Fibroblast of upper back skin (primary cell): ENCODE measurements at places on chromosomes 2 and 18.

- peak; percentile 16 for DNase-seq
Observed at GRCh38 chr2:133937669-133938068, 316.2 kb upstream of the MGAT5 start.

DNA sequence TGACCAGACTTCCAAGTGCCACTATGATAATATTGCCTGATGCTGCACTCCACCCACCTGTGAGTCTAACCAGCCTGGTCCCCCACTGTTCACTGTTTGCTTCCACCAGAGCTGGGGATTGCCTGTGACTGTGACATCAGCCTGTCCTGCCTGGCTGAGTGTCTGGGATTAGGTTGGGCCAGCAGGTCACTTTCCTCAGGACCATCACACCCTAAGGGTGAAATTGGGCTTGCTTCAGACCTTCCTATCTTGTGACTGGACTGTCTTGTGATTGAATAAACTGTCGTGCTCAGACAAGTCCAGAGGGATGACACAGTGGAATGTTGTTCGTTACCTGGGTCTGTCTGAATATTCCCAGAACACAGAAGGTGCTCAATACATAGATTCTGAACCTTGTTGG lies 87.4 kb upstream of the HK2 start:
- no peak for DNase-seq

- DNase-seq, result peak; percentile 76
Observed at GRCh38 chr2:40352041-40352702, 99.7 kb downstream of the SLC8A1 start.

GRCh38 chr2:120834206-120834605 lies 98.5 kb downstream of the GLI2 start:
- no peak for DNase-seq

DNA sequence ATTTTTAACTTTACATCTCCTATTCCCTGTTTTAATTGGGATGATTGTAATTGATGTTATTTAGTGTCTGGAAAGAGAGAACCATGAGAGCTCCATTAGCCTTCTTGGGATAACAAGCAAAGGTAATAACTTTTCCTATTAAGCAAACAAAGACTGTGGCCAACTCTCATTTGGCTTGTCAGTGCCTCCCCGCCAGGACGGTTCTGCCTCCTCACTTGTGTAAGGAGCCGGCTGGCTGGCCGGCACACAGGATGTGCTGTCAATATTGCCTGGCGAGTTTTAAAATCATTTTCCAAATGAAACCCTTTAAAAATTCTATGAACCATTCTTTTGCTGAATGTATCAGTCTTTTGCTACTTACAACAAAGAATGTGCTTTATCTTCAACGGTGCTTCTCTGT lies 898.3 kb downstream of the CPS1 start:
- DNase-seq, result no peak

DNA sequence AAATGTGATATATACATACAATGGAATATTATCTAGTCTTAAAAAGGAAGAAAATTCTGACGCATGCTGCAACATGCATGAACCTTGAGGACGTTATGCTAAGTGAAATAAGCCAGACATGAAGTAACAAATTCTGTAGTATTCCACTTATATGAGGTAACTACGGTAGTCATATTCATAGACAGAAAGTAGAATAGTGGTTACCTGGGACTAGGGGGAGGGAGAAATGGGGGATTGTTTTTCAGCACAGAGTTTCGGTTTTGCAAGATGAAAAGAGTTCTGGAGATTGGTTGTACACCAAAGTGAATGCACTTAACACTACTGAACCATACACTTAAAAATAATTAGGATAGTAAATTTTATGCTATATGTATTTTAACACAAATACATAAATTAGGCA lies 215.9 kb upstream of the FBXO11 start:
- no peak for DNase-seq

GRCh38 chr2:190062053-190062452 lies 476 bp downstream of the MSTN start:
- no peak for DNase-seq

- DNase-seq, result no peak
Observed at GRCh38 chr2:76120176-76120575, 409.5 kb upstream of the GCFC2 start.

- DNase-seq, result peak; percentile 42
Observed at GRCh38 chr2:241771286-241772062, 5.1 kb upstream of the GAL3ST2 start.

DNA sequence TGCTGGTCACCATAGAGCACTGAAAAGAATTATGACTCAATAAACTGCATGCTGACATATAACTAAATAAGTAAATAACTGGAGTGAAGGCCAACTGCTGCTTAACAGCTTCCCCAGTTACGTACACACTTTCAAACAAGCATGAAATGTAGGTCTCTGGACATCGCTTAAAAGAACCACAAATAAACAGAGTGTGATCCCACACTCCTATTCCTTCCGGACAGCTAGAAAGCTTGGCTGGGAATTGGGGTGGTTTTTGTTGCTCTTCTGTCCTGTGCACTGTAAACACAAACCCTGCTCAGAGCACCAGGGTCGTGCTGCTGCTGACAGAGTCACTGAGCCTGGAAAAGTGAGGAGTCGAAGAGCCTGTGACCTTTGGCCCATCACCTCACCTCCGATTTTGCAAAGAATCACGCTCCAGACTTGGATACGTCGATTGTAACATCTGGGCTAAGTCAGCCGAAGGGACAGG lies 162.7 kb upstream of the NT5C1B start:
- DNase-seq, result no peak

GRCh38 chr2:40428439-40428838 lies 23.5 kb downstream of the SLC8A1 start:
- no peak for DNase-seq

GRCh38 chr2:156864325-156864724 lies 393.2 kb upstream of the GALNT5 start:
- DNase-seq, result peak; percentile 50

GRCh38 chr2:166092889-166093288 lies 34.9 kb downstream of the SCN1A start:
- DNase-seq, result peak; percentile 40

GRCh38 chr18:63828656-63829055 lies 53.4 kb downstream of the SERPINB7 start:
- DNase-seq, result peak; percentile 49

DNA sequence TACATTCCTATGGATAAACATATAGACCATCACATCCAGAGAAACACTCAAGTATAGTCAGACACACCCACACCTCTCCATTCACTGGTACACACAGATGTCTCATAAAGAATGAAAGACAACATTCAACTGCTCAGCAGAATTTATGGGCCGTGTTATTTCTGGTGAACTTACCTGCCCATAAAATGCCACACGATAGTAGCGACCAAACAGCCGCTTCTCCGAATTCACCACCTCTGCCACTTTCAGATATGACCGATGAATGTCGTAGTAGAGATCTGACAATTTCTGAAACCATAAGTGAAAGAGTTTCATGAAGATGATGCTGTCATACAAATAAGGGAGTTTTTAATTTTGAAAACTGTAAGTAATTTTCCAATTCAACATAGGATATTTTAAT lies 70.7 kb upstream of the CCDC195 start:
- no peak for DNase-seq

DNA sequence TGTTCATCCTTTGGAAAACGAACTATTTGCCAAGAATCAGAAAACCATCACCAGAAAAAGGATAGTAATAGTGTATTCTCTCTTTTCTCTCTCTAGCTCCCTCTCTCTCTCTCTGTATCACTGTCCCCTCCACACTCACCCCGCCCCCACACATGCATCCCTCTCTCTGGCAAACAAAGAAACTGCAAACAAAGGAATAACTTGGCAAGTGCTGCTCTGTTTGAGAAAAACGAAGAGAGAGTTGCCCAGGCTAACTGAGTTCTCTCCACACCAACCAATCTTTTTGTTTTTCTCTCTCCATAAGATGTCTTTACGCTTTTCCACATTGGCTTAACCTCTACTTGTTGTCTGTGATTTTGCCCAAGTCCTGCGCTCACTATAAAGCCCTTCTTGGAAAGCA lies 316.2 kb downstream of the EPHA4 start:
- DNase-seq, result no peak

GRCh38 chr2:211084352-211084751 lies 528.0 kb downstream of the CPS1 start:
- no peak for DNase-seq

- no peak for DNase-seq
Observed at GRCh38 chr18:35694808-35695207, 113.3 kb downstream of the GALNT1 start.

DNA sequence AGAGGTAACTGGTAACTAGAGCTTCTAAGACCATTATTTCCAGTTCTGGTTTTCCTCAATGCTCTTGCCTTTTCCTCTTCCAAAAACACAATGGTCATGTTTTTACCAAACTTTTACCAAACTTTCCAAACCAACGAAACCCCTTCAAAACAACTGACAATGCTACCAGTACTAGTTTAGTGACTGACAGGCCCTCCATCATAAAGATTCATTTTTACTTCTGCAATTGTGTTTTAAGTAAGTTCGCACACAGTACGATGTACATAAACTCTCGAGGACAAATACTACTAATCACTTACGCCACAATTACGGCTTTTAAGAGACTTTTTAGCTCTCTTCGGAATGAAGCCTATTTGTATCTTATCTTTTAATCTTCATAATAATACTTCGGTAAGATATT lies 900 bp downstream of the C18orf32 start:
- no peak for DNase-seq

DNA sequence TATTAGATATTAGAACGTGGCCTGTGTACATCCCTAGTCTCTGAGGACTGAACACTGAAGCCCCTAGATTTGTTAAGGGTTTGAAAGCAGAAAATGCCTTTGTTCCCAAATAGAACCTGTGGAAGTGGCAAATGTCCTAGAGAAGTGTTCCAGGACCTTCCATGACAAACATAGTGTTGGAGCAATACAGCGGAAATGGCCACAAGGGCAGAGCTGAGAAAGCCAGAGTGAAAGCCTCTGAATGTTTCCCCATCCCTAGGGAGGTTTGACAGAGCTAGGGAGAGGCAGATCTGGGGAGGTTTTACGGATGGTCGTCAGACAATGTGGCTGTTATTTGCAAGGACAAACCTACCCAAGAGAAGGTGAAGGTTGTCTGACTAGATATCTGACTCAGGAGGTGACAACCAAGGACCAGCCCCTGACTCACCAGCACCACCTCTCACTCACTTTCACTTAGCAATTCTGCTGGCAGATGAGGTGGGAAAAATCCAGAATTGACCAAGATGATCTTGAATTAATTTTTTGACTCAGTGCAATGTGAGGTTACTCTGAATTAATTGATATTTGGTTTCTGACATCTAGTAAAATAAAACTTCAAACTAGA lies 24.1 kb downstream of the RBM43 start:
- DNase-seq, result no peak

DNA sequence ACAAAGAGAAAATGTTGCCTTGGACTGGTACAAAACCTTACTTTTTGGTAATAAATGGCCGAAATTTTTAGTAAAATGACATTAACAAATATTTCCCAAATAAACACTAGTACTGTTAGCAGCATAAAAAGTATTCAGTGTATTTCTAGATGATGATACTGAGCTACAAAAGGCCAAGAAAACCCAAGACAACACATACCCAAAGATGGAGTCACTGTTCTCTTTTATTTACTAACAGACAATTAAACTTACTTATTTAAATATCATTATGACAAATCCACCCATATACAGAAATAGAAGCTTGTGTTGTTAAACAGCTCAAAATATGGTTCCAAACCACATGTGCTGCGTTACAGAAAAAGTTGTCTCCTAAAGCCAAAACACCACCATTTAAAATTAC lies 239.9 kb downstream of the ZEB2 start:
- no peak for DNase-seq

GRCh38 chr2:207487650-207488311 lies 42.0 kb upstream of the CREB1 start:
- DNase-seq, result peak; percentile 95

DNA sequence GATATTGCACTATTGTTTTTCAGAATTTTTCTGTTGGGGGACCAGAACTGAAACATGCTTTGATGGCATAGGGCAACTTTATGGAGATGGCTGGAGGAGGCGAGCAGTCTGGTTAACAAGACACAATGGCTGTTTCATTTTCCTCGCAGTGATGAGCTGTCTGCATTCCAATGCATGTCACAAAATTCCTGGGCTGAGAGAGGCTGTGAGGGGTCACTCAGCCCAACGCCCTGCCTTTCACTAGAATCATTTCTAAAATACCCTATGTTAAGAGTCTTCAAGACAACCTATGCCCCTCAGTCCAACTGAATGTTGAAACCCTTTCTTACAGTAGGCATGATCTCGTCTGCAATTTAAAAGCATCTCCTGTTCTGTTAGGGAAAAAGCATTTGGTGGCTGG lies 1090.0 kb downstream of the BCL11A start:
- no peak for DNase-seq

DNA sequence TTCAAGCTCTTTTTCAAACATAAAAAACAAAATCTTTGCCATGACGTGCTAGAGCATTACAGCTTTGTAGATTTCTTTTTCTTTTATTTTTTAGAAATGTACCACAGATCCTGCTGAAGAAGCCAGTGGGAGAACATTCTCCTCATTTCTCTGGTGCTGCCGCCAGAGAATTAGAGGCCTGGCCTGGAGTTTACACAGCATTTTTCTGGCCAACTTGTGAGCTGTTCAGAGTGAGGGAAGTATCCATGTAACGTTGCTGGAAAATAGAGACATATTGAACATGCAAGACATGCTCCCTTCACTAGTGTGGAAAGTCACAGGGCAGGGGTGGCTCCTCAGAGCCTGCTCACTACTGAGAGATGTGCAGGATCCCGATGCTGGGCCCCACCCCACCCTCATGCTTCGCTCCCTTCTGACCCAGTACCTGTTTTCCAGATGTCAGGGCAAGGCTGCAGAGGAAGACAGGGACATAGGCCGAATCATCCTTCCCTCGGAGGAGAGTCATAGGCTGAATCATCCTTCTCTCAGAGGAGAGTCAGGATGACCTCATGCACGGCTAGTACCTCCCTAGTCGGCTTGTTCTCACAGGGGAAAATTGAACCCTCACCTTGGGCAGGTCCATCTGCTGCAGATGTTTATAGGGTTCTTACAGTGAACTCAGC lies 298.5 kb downstream of the INSIG2 start:
- peak; percentile 79 for DNase-seq

- no peak for DNase-seq
Observed at GRCh38 chr2:239993291-239993690, 31.9 kb downstream of the NDUFA10 start.

- DNase-seq, result no peak
Observed at GRCh38 chr18:36194600-36195315, 7.5 kb downstream of the MOCOS start.

GRCh38 chr2:85804583-85804982 lies 50.8 kb downstream of the ATOH8 start:
- DNase-seq, result no peak

DNA sequence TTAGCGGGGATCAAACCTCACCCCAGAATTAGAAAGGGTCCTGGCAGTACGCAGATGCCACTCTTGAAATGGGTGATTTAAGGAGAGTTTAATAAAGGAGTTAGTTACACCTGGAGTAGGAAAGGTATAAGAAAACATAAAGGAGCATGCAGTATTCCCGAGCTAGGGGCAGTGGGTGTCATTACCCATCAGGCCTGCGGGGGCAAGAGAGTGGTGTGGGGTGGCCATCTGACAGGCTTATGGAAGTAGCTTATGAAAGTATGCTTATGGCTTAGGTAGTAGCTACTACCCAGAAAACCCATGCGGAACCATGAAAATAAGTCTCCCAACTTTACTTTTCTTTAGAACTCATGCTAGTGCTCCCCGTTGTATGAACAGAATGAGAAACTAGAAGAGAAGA lies 568.9 kb upstream of the ACVR2A start:
- no peak for DNase-seq

- DNase-seq, result no peak
Observed at GRCh38 chr18:76052227-76052595, 442.8 kb downstream of the ZNF516 start.

GRCh38 chr2:85813211-85813981 lies 59.6 kb downstream of the ATOH8 start:
- DNase-seq, result no peak
